ENCODE measurements at places on chromosomes 2 and 18.

DNA sequence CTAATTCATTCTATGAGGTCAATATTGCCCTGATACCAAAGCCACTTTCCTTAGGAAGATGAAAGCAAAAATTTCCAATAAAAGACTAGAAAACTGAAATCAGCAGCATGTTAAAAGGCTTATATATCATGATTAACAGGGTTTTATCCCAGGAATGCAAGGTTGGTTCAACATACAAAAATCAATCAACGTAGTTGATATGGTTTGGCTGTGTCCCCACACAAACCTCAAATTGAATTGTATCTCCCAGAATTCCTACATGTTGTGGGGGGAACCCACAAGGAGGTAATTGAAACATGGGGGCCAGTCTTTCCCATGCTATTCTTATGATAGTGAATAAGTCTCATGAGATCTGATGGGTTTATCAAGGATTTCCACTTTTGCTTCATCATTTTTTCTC is 11.7 kb upstream of the ABCB11 start:
- DNase-seq = no peak

DNA sequence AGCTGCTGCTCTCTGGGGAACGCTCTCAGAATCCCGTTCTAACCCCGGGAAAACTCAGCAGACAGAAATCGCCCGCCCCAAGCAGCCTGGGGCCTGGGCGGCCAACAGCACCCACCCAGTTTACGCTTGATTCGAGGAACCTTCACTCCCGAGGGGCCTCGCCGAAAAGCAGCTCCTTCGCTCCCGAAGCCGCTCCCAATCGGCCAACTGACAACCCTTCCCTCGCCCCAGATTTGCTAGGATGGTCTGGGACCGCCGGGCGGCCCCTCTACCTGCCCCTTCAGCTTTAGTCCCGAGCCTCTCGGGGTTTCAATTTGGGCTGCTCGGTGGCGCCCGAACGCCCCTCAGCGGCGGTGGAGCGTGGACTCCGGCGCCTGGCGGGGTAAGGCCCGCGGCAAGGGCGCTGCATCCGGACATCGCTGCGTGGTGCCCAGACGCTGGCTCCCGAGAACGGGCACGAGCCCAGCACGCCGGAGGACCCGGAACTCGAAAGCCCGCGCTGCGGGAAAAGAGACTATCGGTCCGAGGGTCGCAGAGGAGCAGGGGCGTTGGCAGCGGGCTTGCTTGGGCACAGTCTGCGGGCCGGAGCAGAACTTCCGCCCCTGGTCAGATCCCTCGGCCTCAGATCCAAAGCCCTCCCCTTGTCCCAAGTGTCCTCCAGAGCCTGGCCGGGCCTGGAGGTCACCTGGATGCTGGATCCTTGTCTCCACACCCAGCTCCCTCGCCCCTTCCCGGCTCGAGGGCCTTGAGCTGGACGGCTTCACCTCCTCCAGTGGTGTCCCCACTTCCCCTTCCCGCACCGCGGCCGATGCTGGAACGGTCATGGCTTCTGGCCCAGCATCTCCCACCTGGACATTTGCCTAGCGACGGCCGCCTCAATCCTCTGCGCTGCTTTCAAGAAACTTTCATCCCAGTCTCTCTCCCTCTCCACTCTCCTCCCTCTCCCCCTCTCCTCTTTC is 3.0 kb upstream of the OTX1 start:
- DNase-seq = no peak

DNA sequence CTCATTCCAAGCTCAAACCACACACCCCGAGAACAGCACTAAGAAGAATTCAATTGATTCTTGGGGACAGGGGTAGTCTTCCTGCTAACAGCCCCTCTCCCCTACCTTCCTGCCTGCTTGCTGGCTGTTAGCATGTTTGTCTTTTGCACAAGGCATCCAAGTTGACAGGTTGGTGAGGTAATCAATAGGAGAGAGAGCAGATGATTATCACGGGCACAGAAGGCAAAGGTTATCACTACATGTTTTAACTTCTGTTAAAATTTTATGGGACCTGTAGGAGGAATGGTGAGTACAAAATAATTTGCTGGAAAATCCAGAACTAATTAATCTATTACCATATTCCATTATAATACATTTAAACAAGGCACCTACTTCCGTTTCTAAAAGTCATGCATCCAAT is 442.1 kb upstream of the TCF4 start:
- DNase-seq = no peak

- no peak for DNase-seq
Observed at GRCh38 chr18:58887613-58887963, 22.9 kb downstream of the ZNF532 start.

DNA sequence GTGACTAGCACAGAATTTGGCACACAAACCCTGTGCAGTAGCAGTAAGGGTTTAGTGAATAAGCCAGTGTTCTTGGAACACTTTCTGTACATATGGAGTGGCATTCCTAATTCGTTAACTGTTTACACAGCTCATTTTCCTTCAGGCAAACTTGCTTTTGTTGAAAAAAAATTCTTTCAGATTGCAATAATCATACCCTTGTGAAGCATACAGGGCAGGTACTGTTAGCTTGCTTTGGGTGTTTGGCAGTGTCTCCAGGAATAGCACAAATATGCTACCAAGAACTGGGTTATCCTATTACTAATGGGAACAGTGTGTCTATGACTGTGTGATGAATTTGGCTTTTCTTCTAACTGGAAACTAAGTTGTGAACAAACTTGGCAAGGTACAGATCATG is 33.4 kb downstream of the UGP2 start:
- no peak for DNase-seq

GRCh38 chr2:5826979-5827655 is 134.9 kb downstream of the SOX11 start:
- DNase-seq = no peak

DNA sequence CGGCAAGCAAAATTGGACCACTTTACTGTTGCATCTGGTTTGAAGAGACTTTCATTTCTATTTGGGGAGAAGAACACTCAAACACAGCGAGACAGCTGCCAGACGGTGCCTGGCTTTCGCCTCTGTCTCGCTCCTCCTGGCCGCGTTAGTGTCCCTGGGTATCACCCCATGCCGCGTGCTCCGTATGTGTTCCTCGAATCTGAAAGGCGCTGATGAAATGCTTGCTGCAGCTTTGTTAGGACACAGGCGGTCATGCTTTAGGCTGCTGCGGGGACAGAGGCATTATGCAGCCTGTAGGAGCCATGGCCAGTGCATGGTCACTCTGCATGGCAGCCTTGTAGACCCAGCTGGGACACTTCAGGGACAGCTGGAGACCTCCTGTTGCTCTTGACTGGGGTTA is 53.9 kb downstream of the LDLRAD4 start:
- DNase-seq = no peak

GRCh38 chr2:237236188-237236587 is 150.5 kb downstream of the COPS8 start:
- DNase-seq = no peak

GRCh38 chr18:51653507-51654213 is 456.2 kb upstream of the MEX3C start:
- DNase-seq = no peak

DNA sequence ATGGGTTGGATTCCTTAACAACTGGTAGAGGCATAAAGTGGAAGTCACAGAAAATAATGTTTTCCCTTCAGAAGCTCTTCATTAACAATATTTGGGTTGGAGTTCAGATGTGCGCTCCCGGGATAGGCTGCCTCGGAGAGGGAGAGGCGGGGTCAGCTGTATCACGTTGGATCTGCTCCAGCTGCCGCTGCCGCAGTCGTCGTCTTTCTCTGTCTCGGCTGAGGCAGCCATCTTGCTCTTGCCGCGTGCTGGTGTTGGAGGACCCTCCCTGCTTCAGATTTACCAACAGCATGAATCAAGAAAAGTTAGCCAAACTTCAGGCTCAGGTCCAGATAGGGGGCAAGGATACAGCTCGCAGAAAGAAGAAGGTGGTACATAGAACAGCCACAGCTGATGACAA is 35.1 kb downstream of the TANC1 start:
- no peak for DNase-seq

GRCh38 chr2:7430421-7430868 is 513.2 kb downstream of the RNF144A start:
- peak; percentile 15 for DNase-seq

DNA sequence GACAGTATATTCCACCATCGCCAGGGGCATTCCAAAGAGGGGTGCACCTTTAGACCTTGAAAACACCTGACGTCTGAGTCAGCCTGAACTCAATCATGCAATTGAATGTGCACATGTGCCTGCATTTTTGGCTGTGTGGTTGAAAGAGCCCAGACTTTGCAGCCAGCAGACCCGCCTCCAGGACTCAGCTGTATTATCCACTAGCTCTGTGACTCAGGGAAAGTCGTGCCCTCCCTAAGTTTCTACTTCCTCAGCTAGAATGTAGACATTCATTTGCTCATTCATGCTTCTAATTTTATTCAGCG is 94.2 kb downstream of the LRRC30 start:
- no peak for DNase-seq

- no peak for DNase-seq
Observed at GRCh38 chr2:1661891-1662605, 82.3 kb downstream of the PXDN start.

DNA sequence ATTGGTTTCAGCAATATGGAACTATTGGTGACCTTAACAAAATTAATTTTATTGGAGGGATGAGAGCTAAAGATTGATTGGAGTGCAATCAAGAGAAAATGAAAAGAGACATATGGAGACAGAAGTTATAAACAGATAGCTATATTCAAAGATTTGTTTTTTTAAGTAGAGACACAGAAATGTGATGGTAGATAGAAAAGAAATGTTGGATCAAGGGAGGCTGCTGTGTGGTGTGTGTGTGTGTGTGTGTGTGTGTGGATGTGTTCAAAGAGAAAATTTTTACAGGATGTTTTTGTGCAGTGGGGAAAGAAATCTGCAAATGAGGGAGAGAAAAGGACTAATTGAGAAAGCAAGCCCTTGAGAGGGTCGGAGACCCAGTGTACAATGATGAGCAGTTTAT is 249.5 kb upstream of the SPHKAP start:
- DNase-seq = no peak

GRCh38 chr18:8847066-8847755 is 141.9 kb downstream of the MTCL1 start:
- no peak for DNase-seq

GRCh38 chr2:189500456-189501160 is 59.3 kb downstream of the WDR75 start:
- no peak for DNase-seq

- no peak for DNase-seq
Observed at GRCh38 chr2:240814946-240815760, 4.9 kb downstream of the KIF1A start.

- no peak for DNase-seq
Observed at GRCh38 chr18:76980663-76981395, 151.8 kb downstream of the MBP start.

DNA sequence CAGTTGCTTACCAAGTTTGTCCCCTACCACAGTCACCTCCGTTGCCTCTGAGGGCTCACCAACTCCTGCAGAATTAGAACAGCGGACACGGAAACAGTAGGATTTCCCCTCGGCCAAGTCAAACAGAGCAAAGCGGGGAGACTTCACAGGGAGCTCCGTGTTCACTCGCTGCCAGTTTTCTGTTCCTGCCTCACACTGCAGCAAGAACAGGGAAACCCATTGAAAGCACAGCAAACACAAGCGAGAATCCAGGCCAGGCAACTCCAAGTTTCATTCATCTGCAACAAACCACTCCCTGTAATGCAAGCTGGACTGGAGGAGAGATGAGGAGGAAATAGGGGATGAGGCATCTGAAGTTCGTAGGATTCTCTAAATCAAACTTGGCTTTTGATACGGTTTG is 84.2 kb downstream of the MYOM1 start:
- DNase-seq = no peak

All from activated gamma-delta T cell treated with Interleukin-2 at 50 U/mL for 16 hours (primary cell).